GM23248 (cell line): ENCODE measurements at places on chromosomes 7 and 10.

DNA sequence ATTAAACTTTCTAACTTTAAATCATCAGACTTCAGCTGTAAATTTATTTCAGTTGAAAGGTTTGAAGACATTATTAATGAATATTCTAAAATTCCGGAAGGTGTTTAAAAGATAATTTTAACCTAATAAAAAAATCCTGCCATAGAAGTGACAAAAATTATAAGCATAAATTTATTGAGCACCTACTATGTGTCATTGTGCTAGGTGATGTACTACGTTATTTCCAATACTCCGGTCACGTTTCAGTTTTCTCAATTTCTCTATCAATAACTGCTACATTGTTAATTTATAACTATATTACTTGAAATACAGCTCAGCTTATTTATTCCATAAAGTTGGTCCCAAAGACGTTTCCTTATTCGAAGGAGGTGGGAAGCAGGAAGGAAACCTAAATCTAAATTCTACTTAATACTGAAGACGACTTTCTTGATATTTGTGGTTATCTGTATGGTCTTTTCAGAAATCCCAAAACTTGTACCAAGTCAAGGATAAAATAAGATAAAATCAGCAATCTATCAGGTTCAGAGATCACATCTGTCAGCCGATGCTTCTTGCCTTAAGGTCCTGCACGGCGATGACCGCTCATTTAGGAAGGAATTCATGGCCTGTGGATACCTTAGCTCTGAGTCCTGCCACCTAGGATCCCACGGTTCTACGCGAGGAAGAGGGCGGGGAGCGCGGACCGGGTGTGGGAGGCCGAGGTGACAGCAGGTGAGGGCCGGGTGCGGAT lies 1.2 kb upstream of the ZEB1 start:
- DNase-seq = no peak

DNA sequence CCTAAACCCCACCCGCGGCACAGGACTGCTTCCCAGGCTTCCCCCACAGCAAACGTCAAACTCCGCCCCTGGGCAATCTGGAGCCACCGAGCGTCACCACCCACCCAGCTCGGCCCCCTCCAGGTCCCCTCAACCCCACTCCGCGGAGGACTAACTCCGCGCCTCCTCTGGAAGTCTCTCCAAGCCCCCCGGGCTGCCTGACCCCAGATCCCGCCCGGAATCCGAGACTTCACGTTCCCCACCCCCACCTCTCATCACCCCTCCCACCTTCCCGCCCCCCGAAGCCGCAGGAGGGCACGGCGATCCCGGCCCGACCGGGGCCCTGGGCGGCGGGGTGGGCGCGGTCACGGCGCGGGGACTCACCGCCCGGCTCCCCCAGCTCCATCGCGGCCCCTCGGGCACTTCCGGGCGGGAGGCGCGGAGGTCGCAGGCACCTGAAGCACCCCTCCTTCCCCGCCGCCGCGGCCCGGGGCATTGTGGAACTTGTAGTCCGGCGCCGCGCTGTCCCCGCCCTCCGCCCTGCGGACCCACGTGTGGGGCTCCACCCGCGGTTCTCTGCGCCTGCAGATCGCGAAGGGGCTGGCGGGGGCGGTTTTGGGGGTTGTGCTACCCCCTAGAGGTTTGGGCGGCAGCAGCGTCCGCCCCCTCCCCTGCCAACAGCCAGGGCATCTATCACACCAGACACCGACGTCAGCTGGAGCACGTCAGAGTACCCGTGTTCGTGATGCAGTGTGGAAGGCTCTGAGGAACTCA lies at the start of gene TMUB1:
Gene TMUB1, minus strand, starts transcription at position 423 of the 753 bp plus-strand sequence. CDS start 930 bp downstream, outside the sequence.
- peak; percentile 82 for DNase-seq

DNA sequence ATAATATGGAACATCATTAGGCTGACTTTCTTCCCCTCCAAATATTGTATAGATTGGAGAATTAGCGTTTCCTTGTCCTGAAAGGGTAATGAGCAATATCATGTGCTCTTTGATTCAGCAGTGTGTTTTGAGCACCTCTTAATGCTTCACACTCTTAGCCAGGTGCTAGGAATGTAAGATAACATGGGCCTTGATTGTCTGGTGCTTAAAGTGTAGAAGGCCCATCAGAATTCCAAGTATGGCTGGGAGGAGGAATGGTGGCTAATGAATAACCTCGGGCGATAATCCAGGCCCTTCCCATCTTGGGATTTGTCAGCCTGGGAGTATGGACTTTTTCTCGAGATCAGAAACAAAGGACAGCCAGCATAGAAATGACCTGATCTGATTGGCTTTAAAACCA lies 8.6 kb downstream of the TSPAN13 start:
- no peak for DNase-seq

DNA sequence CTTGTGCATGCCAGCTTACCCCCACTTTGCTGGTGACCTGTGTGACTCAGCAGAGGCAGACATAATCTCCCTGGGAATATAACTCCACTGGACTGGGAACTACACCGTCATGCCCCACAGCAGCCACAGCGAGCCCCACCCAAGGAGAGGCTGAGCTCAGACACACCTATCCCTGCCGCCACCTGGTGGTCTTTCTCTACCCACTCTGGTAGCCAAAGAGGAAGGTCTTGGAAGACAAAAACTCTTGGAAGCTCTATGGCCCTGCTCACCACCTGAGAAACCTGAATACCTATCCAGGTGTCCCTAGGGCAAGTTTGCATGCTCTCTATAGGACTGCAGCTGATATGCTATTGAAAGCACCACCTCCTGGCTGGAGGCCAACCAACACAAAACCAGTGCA lies 48.1 kb downstream of the MYO3A start:
- DNase-seq = no peak

- peak; percentile 26 for DNase-seq
Observed at GRCh38 chr7:158707610-158708009, 3.0 kb upstream of the NCAPG2 start.

DNA sequence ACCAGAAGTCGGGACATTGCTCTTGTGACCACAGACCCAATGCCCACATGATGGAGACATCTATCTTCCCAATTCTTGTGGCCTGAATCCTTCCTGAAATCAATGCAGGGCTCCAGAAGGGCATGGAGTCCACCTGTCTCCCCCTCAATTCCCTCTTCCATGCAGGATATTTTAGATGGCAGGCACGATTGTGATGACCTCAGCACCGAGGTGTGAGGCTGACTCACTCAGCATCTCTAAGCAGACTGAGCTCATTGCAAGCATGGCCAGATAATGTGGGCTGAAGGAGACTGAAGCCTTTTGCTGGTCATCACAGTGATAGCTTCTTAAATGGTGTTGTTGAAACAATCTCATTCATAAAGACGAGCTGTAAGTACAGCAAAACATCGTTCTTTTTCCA lies 374.9 kb upstream of the PODXL start:
- peak; percentile 47 for DNase-seq

GRCh38 chr10:44178281-44178680 lies 206.6 kb downstream of the CXCL12 start:
- no peak for DNase-seq

DNA sequence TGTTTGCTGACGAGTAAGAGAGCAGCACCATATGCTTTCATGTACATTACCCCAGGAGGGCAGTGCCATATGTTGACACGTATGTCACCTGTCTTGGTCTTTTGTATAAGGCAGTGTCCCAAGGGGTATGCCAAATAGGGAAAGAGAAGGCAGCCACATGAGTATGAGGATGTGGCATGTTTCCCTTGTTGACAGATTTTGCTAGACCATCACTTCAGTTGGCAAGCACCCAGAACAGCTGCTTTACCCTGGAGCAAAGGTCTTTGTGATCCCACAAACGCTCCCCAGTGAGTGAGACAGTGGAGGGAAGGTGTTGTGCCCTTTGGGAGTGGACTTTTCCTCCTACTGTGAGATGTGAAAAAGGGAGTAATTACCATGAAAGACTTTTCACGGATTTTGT lies 350.1 kb downstream of the ETV1 start:
- no peak for DNase-seq

DNA sequence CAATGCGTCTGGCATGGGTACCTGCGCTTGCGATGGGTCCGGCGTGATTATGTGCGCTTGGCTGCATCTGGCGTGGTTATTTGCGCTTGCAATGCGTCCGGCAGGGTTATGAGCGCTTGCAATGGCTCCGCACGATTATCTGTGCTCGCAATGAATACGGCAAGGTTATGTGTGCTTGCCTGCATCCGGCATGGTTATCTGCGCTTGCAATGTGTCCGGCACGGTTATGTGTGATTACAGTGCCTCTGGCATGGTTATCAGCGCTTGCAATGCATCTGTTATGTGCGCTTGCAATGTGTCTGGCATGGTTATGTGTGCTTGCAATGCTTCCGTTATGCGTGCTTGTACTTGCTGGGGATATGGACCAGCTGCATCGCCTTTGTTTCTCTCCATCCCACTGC lies 37.7 kb downstream of the RBAK start:
- no peak for DNase-seq

GRCh38 chr10:91540733-91541132 lies 92.1 kb downstream of the PPP1R3C start:
- peak; percentile 48 for DNase-seq

GRCh38 chr10:317926-318325 lies 182.7 kb downstream of the ZMYND11 start:
- no peak for DNase-seq

DNA sequence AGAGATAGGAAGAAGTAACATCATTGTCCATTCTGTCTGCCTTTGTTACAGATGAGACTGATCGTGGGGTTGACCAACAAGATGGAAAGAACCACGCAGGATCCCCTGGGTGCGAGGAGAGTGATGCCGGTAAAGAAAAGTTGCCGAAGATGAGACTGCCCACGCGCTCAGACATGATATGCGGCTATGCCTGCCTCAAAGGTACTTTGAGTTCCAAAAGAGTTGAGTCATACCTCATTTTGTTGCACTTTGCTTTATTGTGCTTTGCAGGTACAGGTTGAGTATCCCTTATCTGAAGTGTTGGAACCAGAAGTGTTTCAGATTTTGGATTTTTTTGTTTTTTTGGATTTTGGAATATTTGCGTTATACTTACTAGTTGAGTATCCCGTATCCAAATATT lies 12.2 kb upstream of the CLCN1 start:
- no peak for DNase-seq

DNA sequence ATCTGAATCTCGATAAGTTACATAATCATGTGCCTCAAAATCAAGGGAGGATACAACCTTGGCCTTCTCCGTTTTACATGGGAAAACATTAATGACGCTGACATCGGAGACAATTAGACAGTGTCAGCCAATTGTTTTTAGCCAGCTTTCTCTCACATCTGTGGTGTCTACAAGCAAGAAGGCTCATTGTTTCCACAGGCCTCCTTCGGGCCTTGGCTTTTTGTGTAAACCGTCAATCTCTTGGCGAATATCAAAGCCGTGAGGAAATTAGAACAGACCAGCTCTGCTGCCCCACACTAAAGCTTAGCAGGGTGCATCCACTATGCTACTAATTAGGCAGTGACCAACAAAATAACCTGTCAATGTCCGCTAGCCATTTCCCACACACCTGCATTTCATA lies 43.2 kb downstream of the VAX1 start:
- no peak for DNase-seq

DNA sequence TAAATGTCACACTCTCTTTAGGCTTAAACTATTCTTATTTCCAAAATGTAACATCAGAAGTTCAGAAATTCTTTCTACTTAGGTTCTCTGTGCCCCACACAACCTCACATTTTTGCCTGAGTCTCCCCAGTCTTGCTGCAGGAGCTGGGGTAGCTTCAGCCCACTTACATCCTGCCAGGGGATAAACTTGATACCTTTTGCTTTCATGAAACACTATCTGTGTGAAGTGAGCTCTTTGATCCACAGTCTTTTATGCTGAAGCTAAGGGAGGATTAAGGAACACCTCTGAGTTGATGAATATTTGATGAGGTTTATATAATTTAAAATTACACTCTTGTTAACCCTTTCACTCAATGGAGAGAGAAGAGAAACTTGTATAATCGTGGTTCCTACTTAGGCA lies 341.0 kb downstream of the AUTS2 start:
- DNase-seq = no peak
